ENCODE measurements at places on chromosomes 3 and 15.

GRCh38 chr15:64267331-64267973 lies 88.5 kb downstream of the CSNK1G1 start:
- no peak for DNase-seq

DNA sequence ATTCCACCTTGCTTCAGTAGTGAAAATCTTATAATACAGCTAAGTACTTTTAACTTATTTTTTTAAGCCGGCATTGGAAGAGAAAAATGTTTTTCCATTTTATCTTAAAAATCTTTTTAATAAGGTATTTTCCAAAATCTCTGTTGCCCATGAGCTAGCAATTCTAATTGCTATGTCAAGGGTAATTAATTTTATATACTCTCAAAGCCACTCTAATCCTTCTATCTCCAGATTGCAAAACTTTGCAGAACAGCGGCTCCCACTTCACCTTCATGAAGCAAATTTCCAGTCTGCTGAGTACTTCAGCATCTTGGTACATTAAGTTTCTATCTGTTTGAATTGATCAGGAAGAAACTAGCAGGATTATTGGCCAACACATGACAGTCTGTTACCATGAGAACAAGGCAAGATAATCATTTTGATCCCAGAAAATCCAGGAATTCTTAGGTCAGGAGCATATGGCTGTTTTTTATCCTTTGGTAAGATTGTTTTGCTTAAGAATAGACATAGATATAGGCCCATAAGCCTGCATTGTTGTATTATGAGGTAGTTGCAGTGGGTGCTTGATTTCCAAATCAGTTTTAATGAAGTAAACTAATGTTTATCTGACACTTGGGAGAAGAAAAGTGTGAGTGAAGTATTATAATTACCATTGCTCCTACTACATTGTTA lies 6.0 kb downstream of the TIPARP start:
- no peak for DNase-seq

- no peak for DNase-seq
These were observed 370.1 kb upstream of the ONECUT1 start for GRCh38 chr15:53160092-53160704.

DNA sequence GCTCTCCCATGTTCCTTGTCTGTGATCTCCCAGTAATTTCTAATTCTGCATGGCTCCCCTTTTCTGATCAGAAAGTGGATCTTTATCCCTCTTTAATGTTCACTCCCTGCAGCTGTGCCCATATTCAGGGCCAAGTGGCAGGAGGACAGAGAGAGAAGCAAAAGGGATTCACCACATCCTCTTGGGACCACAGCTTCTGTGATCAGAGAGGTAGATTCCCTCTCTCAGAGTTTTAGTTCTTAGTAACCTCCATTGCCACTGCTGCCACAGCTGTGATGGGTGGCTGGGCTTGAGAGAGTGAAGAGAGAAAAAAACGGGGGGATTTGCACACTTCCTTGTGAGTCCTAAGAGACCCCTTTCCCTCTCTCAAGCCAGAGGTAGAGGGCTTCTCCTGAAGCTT lies 49.2 kb downstream of the GLCE start:
- DNase-seq, result no peak

- DNase-seq, result no peak
These were observed 184.7 kb upstream of the POU1F1 start for GRCh38 chr3:87461036-87461435.

- DNase-seq, result no peak
These were observed 19.2 kb upstream of the FRMD4B start for GRCh38 chr3:69405067-69405466.

DNA sequence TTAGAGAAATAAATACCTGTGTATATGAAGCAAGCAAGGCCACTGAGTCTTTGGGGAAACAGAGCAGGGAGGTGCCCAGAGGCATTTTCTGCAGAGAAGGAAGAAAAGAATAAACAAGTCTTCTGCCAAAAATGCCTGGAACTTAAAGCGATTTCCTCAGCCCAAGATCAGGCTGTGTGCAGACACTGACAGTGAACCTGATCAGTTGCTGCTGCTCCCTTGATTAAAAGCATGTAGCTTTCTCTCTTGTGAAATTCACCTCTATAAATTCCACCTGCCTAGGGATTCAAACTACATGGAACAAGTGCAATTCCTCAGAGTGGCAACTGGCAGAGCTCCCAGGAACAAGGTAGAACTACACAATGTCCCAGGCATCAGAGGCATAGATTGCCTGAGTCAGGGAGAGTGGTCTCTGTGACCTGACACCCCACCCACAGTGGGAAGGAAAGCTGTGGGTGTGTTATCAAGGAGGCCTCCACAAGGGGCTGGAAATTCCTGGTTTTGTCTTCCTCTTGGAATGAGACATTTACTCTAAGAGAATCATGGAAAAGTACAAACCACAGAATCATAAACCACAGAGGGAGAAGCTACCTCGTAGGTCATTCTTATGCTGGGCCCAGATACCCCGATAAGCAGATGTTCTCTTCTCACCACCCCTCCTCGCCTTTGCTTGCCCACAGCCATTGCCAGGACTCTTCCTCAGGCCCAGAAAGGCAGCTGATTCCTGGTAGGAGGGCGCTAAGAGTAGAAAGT lies 1.8 kb upstream of the ZBTB38 start:
- peak; percentile 82 for DNase-seq

DNA sequence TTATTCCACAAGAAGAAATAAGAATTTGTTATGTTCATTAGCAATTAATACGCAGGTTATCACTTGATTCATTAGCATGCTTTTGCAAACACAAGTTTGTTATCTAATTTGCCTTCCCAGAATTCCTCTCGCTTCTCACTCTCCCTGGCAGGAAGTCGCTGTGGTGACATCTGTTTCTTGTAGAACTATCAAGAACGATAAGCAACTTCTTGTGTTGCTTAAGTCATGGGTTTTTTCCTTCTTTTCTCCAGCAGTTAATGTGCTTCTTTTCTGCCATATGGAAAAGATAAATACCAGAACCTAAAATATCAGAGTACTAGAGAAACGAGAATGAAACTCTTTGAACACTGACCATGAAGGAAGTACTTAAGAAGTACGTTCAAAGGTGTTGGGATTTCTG lies 99.8 kb upstream of the CHMP2B start:
- no peak for DNase-seq

GRCh38 chr3:30319713-30320112 lies 286.7 kb upstream of the TGFBR2 start:
- peak; percentile 59 for DNase-seq

- no peak for DNase-seq
These were observed 150.5 kb upstream of the POU1F1 start for GRCh38 chr3:87426918-87427317.

- DNase-seq, result no peak
These were observed 66.8 kb downstream of the CD200R1L start for GRCh38 chr3:112779558-112780480.

DNA sequence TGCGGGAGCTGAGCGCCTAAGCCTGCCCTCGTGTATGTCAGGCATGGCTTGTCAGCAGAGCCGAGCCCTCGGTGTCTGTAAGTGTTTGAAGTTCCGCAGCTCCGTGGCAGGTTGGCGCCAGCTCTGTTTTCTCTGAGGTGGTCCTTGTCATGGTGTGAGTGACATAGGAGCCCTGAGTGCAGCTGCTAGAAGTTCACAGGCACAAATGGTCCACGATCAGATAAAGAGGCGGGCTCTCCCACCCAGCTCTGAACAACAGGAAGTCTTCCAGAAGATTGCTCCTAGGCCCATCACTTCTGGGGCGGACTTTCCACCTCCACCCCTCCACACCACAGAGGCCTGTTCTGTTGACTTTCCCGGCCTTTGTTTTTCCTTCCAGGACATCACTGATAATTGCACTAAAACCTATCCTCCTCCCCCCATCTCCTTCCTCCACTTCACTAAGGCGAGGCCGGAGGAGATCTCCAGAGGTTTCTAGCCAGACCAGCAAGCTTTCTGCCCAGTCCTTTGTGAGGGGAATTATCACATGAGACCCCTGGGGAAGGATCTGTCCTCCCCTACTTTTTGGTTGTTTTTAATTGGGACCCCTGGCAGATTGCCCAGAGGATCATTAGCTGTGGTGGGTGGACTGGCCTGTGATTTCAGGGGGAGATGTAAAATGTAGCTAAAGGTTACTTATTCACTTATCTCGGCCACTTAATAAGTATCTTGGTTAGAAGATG lies 19.9 kb downstream of the ITPR1 start:
- DNase-seq, result no peak

DNA sequence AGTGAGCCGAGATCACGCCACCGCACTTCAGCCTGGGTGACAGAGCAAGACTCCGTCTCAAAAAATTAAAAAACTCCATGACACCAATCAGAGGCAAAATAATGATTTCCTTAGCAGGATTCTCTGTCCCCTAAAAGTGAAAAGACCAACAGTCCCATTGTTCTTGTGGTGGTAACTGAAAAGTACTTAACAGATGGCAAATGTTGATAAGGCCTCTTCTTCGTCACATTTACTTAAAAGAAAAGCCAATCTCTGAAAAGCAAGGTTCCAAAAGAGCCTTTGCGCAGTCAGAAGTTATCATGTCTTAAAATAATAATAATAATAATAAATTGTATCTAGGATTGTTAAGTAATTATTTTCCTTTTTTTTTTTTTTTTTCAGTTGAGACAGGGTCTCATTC lies 56.0 kb upstream of the TASOR start:
- DNase-seq, result no peak
